ENCODE measurements at places on chromosomes 5 and 9.
A peak's percentile ranks its signal among the peaks of the same experiment; 100 is the strongest.

GRCh38 chr9:82129708-82130107, 141.1 kb downstream of the SPATA31D1 start:
- DNase-seq, result no peak

GRCh38 chr5:97009212-97009898, 73.5 kb downstream of the LNPEP start:
- DNase-seq, result peak; percentile 37

- no peak for DNase-seq
Measured at GRCh38 chr5:67014957-67015400, 181.6 kb downstream of the CD180 start.

DNA sequence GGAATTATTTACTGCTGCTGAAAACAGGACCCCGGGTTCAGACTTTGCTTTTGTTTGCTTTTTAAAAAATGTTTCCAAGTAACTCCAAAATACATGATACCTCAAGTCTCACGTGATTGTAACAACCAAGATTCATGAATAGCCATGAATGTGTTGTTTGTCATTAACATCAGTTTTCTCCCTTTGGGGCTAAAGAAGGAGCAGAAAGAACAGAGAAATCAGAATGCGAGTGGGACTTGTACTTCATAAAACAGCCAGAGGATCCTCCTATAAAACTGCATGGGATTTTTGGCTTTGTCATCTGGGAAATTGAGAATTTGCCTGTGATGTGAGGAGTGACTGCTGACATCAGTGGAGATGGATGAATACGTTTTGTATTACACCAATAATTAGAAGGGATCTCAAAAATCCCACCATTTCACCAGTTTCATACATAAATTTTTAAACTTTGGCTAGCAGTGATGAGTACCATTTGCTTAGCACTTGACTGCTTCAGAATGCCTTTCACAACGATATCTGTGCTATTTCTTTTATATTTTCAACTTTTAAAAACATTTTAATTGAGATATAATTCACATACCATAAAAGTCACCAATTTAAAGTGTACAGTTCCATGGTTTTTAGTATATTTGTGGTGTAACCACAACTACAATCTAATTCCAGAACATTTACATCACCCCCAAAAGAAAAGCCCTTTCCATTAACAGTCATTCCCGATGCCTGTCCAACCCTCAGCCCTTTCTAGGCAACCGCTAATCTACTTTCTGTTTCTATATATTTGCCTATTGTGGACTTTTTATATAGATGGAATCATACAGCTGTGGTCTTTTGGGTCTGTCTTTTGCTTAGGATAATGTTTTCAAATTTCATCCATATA, 126.9 kb upstream of the ANKRD55 start:
- no peak for DNase-seq

DNA sequence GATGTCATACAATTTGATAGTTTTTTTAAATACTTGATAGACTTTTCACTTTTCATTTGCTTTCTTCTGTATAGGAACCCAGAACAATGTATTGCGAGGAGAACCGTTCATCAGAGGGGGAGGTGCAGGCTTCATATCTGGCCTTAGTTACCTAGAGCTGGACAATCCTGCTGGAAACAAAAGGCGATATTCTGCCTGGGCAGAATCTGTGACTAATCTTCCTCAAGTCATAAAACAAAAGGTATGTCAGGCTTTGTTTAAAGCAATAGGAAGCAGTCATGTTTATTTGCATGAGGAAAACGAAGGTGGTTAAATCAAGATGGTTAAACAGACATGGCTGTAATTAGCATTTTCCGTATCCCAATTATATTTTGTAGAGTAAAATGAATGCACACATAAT, 46.0 kb downstream of the C7 start:
- DNase-seq, result no peak

DNA sequence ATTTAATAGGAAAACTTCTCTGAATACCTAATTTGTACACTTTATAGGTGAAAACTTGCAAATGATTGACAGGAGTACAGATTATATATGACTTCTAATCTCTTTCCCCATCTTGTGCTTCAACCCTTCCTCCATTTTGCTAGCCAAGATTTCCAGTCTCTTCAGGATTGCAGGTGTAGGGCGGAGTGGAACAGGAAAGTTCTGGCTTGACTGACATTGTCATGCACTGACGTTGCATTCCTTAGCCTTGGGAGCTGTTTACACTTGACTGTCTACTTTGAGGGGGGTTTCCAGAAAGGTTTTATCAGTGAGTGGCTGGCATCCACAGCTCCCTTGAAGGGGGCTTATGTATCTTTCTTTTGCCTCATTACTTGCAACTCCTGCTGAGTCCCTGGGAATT, 34.1 kb upstream of the GRIA1 start:
- DNase-seq, result no peak

- no peak for DNase-seq
Measured at GRCh38 chr5:71830681-71831539, 111.8 kb downstream of the CARTPT start.

DNA sequence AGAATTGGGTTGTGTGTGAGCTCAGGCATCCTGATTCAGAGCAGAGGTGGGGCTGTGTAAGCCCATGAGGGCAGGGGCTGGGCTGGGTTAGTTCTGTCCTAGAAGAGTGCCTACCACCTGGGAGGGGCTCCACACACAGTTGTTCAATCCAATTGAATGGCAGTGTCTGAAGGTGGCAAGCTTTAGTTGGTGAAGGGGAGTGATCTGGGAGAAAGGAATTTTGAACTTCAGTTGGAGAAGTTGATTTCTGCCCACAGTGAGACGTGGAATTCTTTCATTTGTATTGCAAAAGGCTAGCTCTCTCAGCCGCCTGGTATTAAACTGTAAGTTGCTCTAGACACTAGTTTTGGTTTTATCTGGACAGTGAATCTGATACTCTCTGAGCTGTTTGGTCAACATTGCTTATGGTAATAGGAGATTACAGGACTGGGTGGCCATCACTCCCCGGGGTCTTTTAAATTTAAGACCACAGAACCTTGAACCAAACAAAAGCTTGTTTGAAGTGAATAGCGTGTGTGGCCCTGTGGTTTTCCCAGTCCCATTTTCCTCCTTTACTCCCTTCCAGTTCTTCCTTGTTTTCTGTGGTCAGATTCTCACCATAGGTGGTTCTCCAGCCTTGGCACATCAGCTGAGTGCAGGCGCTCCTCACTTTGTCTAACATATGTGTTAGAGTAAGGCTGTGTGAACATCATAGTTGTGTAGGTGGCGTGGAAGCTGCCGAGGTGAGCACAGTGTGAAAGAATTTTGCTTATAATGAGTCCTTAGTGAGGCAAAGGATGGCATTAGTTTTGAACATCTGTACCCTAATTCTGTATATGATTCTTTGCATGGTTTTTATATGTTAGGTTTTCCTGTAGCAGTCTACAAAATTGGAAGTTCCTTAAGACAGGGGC, 78.0 kb downstream of the ARHGAP26 start:
- no peak for DNase-seq

DNA sequence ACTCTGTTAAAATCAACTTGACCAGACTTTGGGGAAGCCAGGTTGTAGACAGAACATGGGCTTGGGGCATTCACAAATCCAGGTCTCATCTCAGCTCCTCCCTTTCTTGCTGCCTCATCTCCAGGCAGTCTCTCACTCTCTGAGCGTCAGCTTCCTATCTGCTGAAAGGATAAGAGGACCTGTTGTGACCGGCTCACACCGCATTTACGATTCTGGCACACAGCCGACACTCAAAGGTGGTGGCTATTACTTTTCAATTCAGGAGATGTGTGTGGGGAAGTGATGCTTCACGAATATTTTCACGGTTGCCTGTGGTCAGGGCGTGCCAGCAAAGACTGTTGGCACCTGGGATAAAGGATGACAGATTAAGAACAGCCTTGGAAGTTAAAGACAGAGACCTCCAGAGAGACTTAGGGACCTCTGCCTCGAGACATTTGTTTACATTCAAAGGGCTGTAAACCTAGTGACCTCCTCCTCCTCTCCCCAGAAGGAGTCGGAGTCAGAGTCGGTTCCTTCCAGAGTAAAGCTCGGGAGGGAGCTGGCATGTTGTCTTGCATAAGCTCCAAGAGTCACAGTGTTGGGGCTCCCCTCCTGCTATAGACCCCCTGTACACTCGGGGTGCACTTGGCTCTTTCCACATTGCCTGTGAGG, 83.2 kb downstream of the AK8 start:
- no peak for DNase-seq

GRCh38 chr5:103264508-103264907, 5.9 kb downstream of the MACIR start:
- no peak for DNase-seq

DNA sequence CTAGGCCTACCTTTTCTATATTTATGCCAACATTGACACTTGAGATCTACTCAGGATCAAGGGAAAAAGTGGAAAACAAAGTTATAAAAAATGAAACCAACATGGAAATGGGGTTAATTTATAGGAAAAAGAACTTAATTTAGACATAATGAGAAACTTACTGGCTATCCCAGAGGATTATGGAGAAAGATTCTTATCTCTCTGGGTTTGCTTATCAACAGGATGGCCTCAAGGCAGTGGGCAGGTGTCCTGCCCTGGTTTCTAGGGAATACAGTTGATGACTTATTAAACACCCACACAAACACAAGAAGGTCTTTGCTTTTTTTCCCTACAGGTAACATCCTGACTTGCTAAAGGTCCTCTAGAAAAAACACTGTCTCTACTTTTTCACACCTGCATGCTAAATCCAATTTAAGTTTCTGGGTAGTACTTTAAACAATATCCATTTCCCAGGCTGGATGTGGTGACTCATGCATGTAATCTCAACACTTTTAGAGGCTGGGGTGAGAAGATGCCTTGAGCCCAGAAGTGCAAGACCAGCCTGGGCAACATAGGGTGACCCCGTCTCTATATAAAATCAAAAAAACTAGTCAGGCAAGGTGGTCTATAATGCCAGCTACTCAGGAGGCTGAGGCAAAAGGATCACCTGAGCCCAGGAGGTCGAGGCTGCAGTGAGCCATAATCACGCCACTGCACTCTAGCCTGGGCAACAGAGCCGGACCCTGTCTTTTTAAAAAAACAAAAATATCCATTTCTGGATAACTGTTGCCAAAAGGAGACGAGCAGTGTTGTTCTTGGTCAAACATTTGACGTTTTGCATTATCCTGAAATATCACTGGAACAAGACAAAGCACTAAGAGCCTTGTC, 6.6 kb upstream of the ZNF608 start:
- DNase-seq, result no peak

DNA sequence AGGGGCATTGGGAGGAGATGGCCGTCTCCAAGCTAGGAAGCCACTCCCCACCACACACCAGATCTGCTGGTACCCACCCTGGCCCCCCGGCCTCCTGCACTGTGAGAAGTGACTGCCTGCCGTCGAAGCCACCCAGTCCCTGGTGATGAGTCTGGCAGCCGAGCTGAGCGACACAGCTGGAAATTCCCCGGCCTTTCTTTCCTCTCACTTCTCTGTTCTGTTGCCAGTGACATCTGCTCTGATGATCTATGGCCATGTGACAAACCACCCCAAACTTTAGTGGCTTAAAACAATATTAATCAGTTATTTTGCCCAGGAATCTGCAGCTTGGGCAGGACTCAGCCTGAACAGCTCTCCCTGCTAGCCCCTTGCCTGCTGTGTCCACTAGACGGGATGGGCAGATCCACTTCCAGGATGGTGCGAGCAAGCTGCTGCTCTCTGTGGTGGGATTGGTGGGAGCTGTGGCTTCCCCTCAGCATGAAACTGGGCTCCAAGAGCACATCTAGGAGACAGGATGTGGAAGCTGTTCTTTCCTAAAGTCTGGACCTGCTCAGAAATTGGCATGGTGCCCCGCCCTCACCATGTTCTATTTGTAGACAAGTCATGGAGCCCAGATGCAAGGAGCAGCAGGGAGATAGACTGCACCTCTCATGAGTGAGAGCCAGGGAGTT, 211.2 kb downstream of the GADD45G start:
- DNase-seq, result no peak

- DNase-seq, result no peak
Measured at GRCh38 chr5:75200776-75201175, 35.9 kb downstream of the ANKRD31 start.

DNA sequence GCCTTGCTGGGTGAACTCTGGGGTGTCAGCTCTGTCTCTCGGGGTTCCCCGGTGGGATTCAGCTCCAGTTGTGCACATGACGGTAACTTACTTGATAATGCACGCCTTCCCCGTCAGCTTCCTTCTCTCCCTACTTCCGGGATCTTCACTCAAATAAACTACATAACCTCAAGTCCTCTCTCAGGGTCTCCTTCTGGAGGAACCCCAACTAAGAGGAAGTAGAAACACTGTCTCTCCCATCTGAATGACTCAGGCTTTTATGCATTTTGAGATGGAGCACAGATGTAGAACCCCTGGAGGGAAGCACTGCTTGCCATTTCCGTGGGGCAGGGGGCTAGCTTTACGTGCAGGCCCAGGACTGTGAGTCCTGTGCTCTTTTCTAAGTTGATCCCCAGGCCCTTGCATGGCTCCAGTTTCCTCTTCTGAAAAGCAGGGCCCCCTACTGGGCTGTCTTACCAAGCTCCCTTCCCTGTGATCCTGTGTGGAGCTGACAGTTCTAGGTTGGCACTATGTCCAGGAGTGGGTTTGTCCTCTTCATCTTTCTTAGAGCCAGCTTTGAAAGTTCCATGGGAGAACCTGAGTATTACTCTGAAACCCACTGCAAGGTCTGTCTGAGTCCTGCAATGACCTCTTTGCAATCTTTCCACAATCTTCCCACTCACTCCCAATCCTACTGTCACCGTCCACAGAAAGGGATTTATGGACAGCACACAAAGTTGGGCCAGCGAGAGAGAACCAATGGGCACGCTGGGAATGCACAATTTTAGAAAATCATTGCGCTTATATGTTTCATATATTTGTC, 17.7 kb downstream of the S1PR3 start:
- DNase-seq, result no peak
